ENCODE measurements at places on chromosomes 7 and 10.

DNA sequence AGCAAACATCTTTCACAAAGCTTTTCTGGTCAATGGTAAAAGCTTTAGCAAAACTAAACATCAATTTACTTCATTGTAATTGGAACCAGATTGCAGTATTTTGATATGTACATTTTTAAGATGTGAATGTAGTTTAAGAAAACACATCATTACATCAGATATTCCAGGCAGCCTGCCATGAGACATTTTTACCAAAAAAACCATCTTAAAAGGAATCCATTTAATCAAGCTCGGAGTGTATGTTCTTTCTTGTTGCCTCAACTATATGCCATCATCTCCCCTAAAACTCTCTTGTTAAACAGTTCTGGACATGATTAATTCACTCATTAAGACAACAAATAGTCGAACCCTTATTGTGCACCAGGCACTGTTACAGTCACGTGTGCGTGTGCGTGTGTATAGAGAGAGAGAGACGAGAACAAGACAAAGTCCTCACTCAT lies 97.5 kb downstream of the UBE2H start:
- peak; percentile 86 for DNase-seq

GRCh38 chr7:155228459-155228845 lies 69.2 kb upstream of the INSIG1 start:
- DNase-seq: no peak

GRCh38 chr10:27391325-27391724 lies 112.8 kb upstream of the RAB18 start:
- DNase-seq: no peak

GRCh38 chr7:141649137-141649864 lies 52.7 kb downstream of the DENND11 start:
- no peak for DNase-seq

- no peak for DNase-seq
Measured at GRCh38 chr7:154906736-154907355, 96.1 kb downstream of the PAXIP1 start.

DNA sequence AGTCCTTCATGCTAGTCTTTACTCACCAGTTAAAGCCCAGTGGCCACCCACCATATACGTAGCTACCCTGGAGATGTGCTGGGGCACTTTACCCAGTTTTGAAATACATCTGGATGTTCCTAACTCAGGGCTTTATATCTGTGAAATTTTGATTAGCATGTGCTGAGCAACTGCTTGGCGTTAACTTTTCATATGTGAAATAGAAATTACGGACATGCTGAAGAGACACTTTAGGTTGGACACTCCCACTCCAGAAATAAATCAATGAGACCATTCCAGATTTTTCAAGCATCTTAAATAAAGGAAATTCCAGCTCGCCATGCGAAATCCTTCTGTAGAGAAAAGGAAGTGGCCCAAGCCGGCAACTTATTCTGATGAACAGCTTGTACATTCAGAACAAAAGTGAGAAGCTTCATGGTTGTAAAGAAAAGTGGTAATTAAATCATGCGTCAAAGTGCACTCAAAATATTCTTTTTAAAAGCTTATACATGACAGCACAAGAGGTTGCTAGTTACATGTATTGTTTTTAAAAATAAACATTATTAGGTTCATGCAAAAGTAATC lies 153.5 kb upstream of the ITGB1 start:
- no peak for DNase-seq

GRCh38 chr7:14457568-14458453 lies 444.7 kb downstream of the DGKB start:
- peak; percentile 50 for DNase-seq

- no peak for DNase-seq
Measured at GRCh38 chr10:19961076-19962053, 145.1 kb downstream of the PLXDC2 start.

DNA sequence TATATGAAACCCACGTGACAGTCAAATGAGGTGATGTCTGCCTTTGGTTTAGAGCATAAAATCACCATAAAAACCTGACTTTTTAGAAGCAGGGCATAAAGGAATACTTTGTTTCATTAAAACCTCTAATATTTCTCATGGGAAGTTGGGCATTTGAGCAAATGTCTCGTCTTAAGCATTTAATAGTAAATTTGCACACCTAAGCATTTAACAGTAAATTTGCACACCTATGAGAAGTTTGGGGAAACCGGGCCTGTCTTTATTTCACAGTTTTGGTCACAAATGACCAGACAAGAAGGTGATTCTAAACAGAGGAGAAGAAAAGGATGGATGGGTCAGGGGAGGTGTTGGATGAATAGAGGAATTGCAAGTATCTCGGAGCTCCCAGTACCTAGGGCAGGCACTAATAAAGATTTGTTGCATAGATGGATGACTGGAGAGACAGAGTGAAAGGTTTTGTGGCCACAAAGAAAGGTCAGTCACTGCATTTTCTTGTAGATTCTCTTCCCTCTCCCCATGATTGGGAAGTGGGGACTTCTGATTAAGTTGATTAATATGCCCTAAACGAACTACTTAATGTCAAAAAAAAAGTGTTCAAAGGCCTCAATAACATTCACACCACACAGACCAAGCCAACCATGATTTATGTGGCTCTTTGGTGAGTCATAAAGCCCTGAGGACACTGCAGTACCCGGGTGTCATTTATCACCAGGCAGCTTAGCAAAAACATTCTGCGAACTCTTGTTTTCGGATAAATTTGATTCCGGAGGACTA lies 158.2 kb downstream of the SPAG6 start:
- no peak for DNase-seq

GRCh38 chr7:41696323-41696916 lies 6.5 kb downstream of the INHBA start:
- DNase-seq: peak; percentile 82

- no peak for DNase-seq
Measured at GRCh38 chr7:1452205-1452604, 7.1 kb downstream of the MICALL2 start.

- no peak for DNase-seq
Measured at GRCh38 chr10:34859170-34859569, 44.1 kb upstream of the PARD3 start.

- DNase-seq: no peak
Measured at GRCh38 chr7:30181736-30182522, 47.1 kb downstream of the MTURN start.

GRCh38 chr10:93319096-93319495 lies 163.0 kb downstream of the MYOF start:
- DNase-seq: no peak

DNA sequence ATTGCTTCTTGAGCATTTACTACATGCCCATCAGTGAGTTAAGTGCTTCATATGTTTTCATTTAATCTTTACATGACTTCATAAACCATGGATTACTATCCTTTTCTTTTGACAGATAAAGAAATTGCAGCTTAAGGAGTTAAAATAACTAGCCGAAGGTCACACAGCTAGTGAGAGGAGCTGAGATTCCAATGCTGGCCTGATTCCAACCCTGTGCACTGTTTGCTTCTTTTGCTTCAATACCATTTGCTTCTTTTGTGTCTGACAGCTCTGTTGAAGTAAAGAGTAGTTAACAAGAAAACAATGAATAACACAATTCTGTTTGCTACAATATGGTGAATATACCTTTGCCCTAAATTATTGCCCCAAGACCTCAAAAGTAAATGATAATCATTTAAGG lies 132.4 kb downstream of the GRM3 start:
- DNase-seq: no peak

GRCh38 chr7:136139417-136139816 lies 162.3 kb upstream of the MTPN start:
- no peak for DNase-seq

DNA sequence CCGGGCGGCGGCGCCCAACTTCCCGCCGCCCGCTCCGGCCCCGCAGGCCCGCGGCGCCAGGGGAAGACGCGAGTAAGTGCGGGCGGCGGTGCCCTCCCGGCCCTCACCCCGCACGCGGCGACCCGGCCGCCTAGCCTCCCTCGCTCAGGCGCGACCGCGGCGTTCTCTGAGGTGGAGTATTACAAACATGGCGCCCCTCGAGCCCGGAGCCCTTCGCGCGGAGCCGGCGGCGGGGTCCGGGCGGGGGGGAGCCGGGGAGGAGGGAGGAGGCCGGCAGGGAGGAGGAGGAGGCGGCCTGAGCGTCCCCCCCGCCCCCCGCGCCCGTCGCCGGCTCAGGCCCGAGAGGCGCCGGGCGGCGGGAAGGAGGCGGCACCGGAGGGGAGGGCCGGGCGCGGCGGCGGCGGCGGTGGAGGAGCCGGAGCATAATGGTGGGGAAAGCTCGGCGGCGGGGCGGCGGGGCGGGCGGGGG lies at the start of gene ZMYND11:
Gene ZMYND11 (plus strand): TSS at position 324 of the 469 bp plus-strand sequence. CDS start 44,558 bp downstream, outside the sequence.
- DNase-seq: no peak

DNA sequence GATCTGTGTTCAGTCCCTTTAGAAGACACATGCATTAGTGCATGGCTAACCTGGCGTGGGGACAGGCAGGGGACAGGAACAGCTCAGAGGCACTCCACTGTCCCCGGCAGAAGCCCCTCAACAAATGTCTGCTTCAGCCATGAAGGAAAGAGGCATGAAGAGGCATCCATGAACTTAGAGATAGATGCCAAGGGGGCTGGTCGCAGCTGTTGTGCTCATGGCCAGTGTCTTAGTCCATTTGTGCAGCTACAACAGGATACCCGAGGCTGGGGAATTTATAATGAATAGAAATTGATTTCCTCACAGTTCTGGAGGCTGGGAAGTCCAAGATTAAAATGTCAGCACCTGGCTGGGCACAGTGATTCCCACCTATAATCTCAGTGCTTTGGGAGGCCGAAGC lies 14.5 kb upstream of the GNA12 start:
- DNase-seq: no peak

DNA sequence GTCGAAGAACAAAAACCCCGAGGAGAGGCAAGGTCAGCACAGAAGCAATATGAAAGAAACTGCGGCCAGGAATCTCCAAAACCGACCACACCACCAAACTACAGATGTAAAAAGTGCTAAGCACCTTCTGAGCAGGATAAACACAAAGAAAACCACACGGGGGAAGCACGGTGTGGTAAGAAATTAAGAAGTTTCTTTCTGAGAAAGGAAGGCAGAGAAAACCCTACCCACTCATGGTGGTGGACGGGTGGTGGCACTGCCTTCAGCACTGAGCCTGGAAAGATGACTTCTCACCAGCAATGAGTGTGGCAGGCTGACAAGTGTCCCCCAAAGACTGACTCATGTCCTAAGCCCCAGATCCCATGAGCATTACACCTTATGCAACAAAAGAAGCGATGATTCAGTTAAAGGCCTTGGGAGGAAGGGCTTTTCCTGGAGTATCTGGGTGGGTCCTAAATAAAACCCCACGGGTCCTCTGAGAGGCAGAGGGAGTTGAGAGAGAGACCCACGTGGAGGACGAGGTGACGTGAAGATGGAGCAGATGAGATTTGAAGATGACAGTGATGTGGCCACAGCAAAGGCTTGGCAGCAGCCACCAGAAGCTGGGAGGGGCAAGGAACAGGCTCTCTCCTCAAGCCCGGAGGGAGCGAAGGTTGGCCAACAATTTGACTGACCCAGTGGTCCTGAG lies 124.9 kb downstream of the DLG5 start:
- no peak for DNase-seq

- no peak for DNase-seq
Measured at GRCh38 chr10:113849946-113850345, 3.9 kb downstream of the DCLRE1A start.

DNA sequence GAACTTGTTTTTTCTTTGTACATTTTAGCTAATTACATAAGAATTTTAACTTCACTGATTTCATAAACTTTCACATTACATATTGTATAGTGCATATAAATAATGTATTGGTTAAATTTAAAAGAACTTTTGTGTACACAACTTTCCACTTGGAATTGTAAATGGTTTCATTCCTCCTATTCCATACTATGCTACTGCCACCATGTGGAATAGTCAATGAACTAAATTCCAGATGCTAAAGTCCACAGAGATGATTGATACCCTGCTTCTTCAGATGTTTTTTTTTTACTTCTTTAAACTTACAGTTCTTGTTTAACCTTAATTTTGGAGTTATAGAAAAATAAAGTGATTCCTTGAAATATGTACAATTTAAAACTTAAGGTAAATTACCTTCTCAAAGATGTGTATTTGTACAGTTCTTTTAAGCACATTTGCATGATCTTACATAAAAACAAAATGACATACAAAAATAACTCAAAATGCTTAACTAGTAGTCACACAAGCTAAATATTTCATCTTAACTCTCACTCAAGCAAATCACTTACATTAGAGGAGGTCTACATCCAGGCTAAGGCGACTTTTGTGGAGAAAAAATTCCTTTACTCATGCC lies 247.6 kb upstream of the HGF start:
- DNase-seq: no peak

DNA sequence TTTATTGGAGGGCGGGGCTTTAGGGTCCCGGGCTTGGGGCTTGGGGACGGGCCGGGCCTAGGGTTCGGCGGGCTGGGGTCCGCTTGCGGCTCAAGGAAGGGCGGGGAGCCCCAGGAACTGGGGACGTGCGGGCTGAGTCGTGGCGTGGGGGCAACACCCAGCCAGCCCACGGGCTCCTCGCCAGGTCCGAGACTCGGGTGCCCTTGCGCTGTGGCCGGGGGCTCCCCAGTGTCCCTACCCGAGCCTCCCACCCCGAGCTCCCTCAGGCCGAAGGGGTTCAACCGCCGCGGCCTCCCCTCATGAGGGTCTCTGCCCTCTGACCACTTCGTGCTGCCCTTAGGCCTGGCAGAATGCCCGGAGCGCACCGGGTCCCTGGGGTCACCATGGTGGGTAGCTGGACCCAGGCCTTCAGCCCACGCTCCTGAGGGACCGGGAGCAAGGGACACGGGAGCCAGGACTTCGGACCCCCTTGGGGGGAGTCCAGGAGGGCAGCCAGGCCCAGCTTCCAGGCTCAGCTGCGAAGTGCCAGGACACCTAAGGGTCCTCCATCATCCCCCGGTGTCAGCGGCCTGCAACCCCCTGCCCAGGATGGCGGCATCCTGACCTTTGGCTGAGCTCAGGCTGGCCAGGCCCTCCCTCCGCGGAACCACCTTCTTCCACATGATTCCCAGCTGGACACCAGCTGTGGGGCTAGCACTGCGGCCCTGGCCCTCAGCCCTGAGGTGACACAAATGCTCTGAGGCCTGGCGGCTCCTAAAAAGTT lies 524 bp upstream of the FUOM start:
- no peak for DNase-seq

DNA sequence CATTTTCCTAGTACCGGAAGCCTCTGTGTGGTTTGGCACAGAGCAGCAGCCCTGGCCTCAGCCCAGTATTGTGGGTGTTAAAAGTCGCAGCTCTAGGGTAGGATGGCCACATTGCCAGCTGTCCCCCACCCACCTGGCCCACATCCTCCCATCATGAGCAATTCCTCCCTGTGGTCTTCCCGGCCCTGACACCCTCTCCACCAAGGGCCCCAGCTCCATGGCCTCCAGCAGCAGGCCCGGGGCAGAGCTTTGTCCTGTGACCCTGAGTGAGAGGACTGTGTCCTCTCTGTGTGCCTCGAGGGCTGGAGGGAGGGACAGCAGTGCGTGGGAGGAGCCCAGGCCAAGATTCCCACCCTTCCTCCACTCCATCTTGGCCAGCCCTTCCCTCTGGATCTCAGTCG lies 93.7 kb downstream of the MYL10 start:
- no peak for DNase-seq

DNA sequence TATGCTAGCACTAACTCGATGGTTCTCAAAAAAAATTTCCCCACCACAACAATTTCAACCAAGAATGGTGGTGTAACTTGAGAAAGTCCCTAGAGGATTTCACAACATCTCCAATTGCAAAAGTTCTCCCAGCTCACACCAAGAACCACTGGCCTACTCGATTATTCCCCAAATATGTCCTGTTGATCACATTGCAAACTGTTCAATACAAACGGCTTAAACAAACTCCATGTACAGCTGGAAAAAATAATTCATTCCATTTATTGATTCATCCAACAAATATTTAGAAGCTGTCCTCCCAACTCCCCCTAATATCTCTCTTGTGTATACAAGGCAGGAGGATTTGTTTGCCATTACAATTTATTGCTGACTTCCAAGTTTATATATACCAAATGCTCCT lies 19.1 kb downstream of the TMEM176B start:
- no peak for DNase-seq

Measured in HFF-Myc (cell line).